ENCODE measurements at places on chromosomes 5 and 9. TPM values are rescaled to one million over a fixed set of nuclear protein-coding genes. Genes with fewer than 3 reads are reported as not detected.

DNA sequence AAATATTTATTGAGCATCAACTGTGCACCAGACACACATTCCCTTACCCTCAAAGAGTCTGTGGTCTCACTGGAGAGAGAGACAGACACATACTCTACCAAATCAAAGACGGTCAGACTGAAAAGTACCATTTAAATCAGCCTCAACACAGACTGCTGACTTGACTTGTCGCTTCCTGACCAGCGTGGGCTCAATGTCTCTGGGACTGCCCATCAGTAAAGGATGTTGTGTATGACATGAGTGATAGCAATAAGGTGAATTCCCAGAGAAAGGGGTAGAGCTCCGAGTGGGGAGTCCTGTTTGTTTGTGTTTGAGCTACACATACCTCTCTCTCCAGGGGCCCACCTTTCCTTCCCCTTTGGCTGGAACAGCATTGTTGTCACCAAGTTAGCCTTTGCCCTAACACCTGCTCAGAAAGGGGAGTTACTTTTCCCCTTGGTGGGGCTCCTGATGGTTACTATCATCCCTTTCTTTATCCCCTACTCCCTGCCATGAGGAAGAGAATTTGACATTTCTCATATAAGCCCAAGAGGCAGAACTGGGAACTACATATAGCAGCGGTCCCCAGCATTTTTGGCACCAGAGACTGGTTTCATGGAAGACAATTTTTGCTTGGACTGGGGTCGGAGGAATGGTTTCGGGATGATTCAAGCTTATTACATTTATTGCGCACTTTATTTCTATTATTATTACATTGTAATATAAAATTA, 33.9 kb downstream of the NR4A3 start:
- no peak for DNase-seq

DNA sequence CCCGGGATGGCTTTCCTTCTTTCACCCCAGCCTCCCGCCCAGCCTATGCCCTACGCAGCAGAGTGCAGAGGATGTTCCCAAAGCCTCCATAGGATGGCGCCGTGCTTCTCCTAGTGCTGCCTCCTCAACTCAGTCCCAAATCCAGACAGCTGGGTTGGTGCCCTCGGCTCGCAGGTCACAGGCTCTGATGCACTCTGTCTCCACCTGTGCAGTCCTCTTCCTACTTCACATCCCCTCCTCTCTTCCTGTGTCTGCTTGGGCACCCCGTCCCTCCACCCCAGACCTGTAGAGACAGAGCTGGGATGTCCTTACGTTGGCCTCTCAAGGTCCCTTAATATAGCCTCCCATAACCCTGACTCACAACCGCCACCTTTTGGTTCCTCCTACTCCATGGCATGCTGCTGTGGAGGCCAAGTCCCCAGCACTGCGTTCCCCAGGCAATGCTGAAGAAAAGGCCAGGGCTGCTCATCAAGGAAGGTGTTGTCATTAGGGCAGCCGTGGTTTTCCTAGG, 314.4 kb downstream of the GADD45G start:
- no peak for DNase-seq

DNA sequence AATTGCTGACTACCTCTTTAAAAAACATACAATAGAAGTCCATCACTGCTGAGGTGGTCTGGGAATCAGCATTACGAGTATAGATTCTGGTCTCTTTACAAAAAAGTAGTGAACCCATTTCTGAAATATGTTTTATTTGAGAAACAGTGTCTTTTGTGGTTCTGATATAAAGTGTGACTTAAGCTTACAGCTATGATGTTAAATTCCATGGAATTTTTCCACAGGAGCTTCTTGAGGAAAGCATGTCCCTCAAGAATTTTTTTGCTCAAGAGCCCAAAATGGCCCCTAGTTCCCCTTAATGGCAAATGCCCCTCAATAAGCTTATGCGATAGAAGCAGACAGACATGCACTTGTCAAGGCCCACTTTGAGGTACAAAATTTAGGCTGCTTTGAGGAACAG, 265.7 kb downstream of the FAM170A start:
- DNase-seq: no peak

- DNase-seq: no peak
These were observed 6.5 kb upstream of the TLE4 start for GRCh38 chr9:79565245-79565644.

GRCh38 chr5:602466-603035, 9.6 kb upstream of the CEP72 start:
- DNase-seq: no peak

GRCh38 chr9:114117614-114117995, 18.5 kb upstream of the KIF12 start:
- no peak for DNase-seq

DNA sequence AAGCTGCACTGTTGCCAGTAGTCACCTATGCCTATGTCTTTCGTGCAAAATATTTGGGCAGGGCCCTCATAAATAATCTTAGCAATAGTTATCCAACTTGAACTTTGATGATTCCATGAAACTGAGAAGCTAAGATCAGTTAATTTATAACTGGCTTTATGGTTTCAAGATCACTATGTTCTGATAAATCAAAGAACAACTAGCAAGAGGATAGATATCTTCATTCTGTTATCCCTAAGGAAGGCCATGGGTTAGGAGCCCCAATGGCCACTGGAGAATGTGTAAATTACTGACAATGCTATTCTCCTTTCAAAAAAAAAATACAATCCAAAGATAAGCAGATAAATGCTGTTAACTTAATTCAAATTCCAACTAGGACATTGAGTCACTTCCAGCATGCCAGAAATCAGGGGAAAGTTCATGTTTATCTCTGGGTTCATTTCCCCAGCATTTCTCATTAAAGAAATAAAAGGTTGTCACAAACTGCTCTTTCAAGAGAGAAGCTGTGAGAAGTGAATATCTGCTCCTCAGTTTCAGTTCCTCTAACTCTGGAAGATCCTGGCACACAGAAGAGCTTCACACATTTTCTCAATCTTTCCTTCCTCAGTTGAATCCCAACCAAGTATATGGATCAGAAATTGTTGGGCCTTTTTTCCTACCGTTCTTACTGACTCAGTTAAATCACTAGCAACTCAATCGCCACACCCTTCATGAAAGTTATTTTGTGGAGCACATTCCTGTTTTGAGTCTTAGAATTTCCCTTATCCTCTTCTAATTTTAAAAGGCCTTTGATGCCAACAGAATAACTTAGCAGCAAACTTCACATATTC, 59.6 kb upstream of the SLC1A1 start:
- no peak for DNase-seq

DNA sequence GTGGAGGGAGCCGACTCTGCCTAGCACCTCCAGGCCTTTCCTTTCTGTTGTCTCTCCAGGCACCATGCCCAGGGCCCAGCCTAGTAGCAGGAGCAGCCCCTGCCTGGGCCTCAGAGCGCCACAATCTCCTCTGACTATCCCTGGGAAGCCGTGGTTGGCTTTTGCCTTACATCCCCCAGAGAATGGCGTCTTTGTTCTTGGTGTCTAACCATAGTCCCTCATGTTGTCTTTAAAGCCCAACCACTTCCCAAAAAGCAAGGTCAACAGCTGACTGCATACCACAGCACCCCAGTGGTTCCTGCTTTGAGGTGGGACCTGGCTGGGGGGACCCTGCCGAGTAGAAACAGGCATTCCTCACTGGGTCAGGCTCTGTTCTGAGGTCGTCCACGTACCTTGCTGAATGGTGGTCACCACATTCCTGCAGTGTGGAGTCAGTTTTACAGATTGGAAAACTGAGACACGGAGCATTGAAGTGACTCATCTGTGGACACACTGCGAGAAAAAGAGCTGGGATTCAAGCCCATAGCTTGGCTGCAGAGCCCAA, 13.7 kb upstream of the CERCAM start:
- no peak for DNase-seq

- no peak for DNase-seq
These were observed 73.6 kb downstream of the ANKRD55 start for GRCh38 chr5:56159521-56159947.

DNA sequence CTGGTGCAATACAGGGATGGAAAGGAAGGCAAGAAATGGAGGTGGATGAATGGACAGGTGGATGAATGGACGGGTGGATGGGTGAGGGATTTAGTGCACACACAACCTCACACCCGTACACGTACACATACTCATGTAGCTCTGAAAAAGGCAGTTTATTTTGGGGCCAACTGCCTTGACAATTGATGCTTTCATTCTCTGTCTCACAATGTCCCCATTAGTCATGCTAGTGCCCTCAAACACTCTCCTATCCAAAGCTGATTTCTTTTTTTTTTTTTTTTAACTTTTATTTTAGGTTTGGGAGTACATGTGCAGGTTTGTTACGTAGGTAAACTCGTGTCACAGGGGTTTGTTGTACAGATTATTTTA, 495.0 kb downstream of the DMAC1 start:
- no peak for DNase-seq

DNA sequence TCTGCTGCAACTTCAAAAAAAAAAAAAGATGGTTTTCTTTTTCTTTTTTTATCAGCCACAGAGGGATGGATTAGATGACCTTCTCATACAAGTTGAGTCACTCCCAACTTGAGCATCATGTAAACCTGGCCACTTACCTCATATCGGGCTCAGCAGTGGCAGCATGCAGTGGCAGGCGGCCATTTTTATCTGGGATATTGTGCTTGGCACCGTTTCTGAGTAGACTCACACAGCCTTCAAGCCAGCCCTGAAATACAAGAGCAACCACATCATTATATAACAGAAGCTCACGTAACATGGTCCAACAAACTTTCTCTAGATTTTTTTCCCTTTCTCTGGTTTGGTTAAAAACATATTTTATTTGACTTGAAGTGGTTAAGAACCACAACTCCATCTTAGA, 62.6 kb downstream of the ANKRD55 start:
- no peak for DNase-seq

GRCh38 chr9:79686381-79687130, 114.8 kb downstream of the TLE4 start:
- DNase-seq: no peak

- DNase-seq: no peak
These were observed 104.1 kb downstream of the STRBP start for GRCh38 chr9:123164285-123164684.

GRCh38 chr9:138082918-138083636, 205.5 kb downstream of the CACNA1B start:
- no peak for DNase-seq

DNA sequence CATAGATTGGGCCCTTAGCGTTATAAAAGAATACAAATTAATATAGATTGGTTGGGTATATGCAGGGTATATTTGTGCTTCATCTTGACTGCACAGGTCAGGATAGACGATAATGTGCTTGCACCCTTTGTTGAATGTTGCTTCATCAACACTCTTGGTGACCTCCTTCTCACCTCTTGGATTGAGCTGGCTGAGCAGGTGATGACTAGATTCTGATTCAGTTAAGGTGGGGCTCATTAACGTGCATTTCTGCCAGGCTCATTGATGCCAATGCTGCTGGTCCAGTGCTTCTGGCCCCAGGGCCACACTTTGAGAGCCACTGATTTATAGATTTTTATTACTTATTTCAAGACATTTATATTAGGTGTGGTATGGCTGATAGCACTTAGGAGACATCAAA, 27.7 kb downstream of the PCSK5 start:
- DNase-seq: no peak

DNA sequence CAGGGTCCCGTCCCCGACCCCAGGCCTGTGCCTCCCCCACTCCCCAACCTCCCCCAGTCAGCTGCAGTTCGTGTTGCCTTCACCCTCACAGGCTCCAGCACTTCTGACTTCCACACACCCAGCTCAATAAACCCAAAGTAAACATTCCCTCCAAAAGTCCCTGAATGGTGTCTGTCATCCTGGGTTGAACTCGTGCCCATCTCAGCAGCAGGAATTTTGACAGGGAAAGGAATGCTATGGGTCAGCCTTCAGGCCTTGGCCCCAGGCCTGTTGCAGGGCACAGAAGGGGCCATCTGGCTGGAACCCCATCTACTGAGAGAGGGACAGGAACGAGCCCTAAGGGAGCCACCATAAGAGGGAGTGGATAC, 29.6 kb upstream of the CNOT6 start:
- DNase-seq: no peak

DNA sequence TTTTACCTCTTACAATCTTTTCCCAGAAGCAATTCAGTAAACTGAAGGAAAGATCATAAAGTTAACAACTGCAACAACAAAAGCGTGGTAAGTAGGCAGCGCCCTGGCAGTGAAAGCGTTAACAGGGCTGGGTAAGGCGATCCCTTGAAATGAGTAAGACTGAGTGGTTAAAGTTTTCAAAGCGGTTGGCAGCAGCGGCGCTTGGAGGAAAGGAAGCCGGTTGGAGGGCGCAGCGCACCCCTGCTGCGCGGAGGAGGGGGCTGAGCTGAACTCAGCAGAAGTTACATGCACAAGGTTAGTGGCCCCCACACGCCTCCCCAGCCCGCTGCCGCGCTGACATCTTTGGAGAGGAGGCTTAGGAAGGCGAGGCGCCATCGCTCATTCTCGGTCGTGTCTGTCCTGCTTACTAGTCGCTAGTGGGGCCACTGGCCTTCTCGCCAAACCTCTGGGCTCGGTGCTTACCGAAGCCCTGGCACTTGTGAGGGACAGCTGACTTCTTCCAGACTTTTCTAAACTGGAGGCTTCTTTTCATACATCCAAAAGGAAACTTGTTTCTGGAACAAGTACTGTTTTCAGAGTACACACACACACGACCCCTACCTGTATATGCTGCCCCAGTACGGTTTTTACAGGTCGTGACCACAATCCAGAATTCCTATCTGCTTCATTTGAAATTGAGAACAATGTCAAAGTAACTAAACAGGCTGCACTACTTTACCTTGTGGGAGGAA, at the start of gene SH3RF2:
Gene SH3RF2, plus strand, starts transcription at position 178 of the 731 bp plus-strand sequence. CDS start 1,351 bp downstream, outside the sequence.
- peak; percentile 57 for DNase-seq

DNA sequence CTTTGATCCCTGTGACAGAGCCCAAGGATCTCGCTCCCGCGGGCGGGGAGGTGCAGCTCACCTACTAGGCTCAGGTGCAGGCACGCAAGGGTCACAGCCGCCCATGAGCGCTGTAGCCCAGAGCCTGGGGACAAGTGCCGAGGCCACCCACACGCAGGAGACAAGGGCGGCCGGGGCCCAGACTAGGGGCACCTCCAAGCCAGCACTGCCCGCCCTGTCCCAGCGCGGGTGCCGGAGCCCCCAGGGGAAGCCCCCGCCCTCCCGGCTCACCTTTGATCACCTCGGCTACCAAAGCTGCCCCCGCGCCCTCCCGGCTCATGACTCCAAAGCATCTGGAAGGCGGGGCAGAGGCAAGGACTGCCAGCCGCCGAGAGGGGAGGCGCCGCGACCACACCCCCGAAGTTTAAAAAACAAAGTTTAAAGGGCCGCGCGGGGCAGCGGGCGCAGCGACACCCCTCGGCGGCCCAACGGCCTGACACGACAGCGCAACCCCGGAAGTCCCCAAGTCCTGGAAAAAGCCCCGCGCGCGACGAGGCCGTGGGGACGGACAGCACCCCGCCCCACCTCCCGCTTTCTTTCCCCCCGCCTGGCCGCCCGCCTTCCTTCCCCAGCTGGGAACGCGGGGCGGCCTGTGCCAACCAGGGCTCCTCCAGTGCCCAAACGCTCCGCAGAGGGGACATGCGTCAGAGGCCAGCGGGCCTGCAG, 53.0 kb downstream of the CDC14B start:
- no peak for DNase-seq

CFAP77 gene
- polyA plus RNA-seq: 1.5 TPM

OR1Q1 gene
- not detected for polyA plus RNA-seq

PHYHD1 gene
- 60.7 TPM for polyA plus RNA-seq

CLPTM1L gene
- polyA plus RNA-seq: 128 TPM

TMEM8B gene
- polyA plus RNA-seq: 25.6 TPM

CARD9 gene
- polyA plus RNA-seq: 2.7 TPM

HTR4 gene
- polyA plus RNA-seq: 0.05 TPM

PDLIM4 gene
- 21.7 TPM for polyA plus RNA-seq

PCDHB13 gene
- 5.9 TPM for polyA plus RNA-seq
